HFFc6 (cell line): ENCODE measurements at places on chromosomes 6 and 20. TPM values are rescaled to one million over a fixed set of nuclear protein-coding genes. Genes with fewer than 3 reads are reported as not detected.

MCCD1 gene
- not detected in 3 replicates for total RNA-seq

COL19A1 gene
- total RNA-seq = not detected in 3 replicates

RAB5IF gene
- 97.0 to 112 TPM (median 99.4 TPM) in 3 replicates for total RNA-seq

SGK2 gene
- 0.09 TPM in 1 of 3 replicates, not detected in the others for total RNA-seq

DOK5 gene
- total RNA-seq = not detected in 2 replicates

SLC35B3 gene
- total RNA-seq = 25.1 to 29.0 TPM (median 28.0 TPM) in 3 replicates

ERVFRD-1 gene
- total RNA-seq = not detected in 3 replicates

SIRPA gene
- total RNA-seq = 45.9 to 66.2 TPM (median 53.8 TPM) in 3 replicates

ZBTB9 gene
- total RNA-seq = 7.0 and 7.9 TPM in 2 replicates

LRFN2 gene
- not detected in 3 replicates for total RNA-seq

EYS gene
- total RNA-seq = 0.18 TPM in 1 of 3 replicates, not detected in the others

CCDC170 gene
- total RNA-seq = 0.14 to 0.63 TPM (median 0.32 TPM) in 3 replicates

EYA2 gene
- 0.51 TPM in 1 of 2 replicates, not detected in the other for total RNA-seq

FAM209B gene
- total RNA-seq = 0.31 TPM in 2 of 3 replicates, not detected in the other
